Stimulated activated naive CD8-positive, alpha-beta T cell treated with anti-CD3 and anti-CD28 coated beads, Interleukin-15, amount 100 ng/mL, for 72 hours (primary cell): ENCODE measurements at places on chromosomes 4 and X.

DNA sequence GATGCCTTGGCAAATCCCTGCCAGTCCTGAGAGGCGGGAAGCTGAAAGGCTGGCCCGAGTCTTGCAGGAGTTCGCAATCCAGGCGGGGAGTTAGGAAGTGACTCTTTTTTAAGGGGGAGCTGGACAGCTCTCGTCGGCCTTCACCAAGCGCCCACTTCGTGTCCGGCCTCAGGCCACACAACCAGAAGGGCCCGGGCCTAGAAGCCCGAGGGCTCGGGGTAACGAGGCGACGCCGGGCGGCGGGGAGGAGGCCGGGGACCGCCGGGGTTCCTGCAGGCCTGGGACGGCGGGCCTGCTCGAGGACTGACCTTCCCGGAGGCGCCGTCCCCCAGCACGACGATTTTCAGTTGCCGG, 395 bp downstream of the RAB28 start:
- DNase-seq = no peak

- DNase-seq = no peak
These were observed 113.5 kb upstream of the FAM9A start for GRCh38 chrX:8914681-8915080.

DNA sequence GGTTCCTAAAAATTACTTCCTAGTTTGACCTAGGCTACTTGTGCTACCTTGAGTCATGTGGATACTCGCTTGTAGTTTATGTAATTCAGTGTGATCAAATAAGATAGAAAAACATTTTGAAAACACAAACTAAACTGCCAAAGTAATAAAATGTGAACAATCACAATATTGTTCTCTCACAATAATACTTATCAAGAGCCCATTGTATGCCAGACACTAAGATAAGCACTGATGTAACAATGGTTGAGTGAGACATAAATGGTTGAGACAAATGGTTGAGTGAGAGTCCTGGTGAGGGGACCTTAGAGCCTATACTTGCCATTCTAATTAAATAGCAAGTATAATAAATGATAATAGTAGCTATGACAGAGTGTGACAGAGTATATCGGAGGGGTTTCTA, 41.7 kb downstream of the RFC1 start:
- no peak for DNase-seq

DNA sequence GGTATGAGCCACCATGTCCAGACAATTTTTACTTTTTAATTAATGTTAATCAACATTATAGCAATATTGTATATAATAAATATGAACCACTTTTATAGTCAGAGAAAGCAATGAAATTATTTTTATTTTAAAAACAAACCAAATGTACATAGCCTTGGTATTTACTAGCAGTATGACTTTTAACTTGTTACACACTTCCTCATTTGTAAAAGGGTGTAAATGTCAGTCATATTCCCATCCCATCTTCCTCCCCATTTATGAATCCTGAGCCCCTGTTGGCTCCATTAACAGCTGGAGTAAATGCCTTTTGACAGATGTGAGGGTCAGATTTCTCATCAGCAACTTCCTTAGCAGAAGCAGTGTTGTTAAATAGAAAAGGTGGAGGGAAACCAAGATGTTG, 179.6 kb upstream of the SPRY1 start:
- DNase-seq = no peak

- peak; percentile 8 for DNase-seq
These were observed 28.1 kb downstream of the SLC25A43 start for GRCh38 chrX:119427024-119427794.

DNA sequence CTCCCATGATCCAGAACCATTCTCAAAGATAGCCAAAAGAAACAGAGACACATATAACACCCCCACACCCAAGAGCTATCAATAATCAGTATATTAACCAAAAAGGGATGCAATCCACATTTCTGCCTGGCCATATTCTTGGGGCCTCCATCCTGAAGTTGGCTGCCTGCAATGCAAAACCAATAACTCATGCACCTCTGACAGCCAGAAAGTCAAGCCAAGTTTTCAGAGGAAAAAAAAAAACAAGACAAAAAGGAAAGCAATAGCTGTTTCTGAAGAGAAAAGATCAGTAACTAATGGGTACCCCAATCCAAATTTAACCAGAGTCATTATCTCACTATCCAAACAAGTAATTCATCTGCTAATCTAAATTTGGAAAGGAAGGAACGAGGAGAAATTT, 7.3 kb upstream of the PRDM5 start:
- DNase-seq = no peak

- no peak for DNase-seq
These were observed 109.6 kb upstream of the KIT start for GRCh38 chr4:54548098-54548620.

DNA sequence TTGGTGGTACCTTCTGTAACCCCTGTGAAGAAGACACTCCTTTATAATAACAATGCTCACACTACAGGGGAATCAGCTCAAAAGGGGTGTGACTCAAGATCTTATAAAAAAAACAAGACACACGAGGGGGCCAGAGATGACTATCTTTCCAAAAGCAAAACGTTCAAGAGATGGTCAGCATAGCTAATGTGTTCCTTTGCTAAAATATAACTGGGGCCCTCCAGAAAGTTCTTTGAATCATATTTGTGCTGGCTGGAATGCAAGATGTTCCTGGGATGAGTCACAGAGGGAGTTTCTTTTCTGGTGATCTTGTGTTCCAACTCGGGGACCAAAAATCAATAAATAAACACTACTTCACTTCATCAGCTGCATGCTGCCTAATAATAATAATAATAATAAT, 46.5 kb downstream of the RAI2 start:
- DNase-seq = no peak

- DNase-seq = no peak
These were observed 356.0 kb downstream of the ADAM29 start for GRCh38 chr4:175273995-175274753.

DNA sequence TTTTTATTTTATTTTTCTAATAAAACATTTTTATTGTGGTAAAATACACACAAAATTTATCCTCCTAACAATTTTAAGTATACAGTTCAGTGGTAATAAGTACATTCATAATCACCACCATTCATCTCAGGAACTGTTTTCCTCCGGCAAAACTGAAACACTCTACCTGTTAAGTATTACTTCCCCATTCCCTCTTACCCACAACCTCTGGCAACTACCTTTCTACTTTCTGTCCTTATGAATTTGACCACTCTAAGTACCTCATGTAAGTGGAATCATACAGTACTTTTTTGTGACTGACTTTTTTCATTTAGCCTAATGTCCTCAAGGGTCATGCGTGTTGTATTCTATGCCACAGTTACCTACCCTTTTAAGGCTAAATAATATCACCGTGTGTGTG, 21.1 kb upstream of the HSFX4 start:
- DNase-seq = no peak

DNA sequence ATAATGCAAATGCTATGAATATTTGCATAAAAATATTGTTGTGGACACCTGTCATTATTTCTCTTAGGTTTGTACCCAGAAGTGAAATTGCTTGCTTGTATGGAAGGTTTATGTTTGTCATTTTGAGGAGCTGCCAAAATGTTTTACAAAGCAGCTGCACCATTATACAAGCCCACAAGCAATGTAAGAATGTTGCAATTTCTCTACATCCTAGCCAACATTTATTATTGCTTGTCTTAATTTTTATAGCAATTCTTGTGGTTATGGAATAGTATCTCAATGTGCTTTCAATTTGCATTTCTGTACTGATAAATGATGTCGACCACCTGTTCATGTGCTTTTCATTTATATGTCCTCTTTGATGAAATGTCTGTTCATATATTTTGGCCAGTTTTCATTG, 18.7 kb upstream of the RBMX start:
- DNase-seq = no peak

DNA sequence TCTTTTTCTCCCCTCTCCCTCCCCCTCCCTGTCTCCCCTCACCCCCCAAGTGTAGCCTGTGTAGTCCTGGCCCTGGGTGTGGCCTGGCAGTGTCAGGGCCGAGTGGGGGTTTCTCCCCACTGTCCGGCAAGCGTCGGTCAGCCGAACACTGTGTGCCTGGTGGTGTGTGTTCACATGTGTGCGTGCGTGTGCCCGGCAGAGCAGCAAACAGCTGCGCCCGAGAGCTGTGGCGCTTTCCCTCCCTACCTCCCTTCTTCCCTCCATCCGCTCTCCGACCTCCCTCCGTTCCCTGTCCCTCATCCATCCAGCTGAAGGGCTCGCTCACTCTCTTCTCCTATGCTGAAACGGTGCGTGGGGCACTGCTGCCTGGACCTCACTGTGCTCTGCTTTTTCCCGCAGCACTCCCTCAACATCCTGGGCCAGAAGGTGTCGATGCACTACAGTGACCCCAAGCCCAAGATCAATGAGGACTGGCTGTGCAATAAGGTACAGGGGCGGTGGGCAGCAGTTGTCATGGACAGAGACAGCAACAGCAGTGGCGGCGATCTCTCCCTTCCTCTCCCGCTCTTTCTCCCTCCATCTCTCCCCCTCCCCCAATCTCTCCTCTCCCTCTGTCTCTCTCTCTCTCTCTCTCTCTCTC, 17.4 kb upstream of the UBA1 start:
- DNase-seq = no peak

DNA sequence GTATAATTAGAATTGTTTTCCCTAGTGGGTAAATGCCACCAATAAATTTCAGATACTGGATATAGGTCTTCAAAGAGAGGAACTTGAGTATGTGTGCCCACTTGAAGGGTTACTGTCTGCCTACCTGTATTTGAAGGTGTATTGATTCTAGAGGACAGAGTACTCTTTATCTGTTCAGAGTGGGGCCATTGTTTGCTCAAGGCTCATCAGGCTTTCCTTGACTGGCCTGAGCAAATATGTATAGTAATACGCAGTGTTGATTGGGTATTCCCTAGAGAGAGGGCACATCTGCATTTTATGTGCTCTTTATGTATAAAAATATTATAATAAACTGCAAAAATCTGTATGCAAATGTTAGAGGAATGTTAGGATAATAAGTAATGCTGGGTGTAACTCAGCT, 23.7 kb downstream of the RP2 start:
- DNase-seq = no peak

DNA sequence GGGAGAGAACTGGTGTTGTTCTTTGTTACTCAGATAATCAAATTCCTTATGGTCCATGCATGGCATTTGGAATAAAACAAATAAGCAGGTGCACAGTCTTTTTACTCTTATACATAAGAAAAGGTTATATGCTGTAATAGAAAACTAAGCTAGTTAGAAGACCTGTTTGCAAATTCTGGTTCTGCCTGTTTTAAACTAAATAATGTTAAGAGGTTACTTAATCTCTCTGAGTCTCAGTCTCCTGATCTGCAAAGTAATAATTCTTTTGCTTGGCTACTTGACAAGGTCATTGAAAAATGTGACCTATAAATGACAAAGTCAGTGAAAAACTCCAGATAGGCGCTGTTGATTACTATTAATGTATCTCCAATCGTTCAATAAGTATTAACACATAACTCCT, 42.5 kb upstream of the ANXA3 start:
- DNase-seq = no peak

GRCh38 chrX:110322603-110323002, 4.7 kb upstream of the AMMECR1 start:
- no peak for DNase-seq

- DNase-seq = peak; percentile 21
These were observed 168.9 kb downstream of the ZNF674 start for GRCh38 chrX:46376246-46376885.

GRCh38 chr4:117845270-117845669, 189.0 kb upstream of the NDST3 start:
- no peak for DNase-seq

DNA sequence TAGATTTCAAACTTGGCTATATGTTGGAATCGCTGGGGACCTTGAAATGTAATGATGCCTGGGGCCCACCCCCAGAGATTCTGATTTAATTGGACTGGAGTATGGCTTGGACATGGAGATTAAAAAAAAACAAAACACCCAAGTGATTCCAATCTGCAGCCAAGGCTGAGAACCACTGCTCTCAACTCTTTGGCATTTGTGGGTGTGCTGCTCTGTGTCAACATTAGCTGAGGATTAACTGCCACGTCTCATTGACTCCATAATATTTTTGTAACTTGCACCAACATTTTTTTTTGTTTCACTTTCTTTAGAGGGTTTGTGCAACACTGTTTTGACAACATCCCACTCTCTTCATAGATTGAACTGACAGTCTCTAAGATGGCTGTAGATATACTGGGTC, 41.1 kb upstream of the PDK3 start:
- DNase-seq = no peak

GRCh38 chr4:76634220-76634619, 199.2 kb downstream of the SHROOM3 start:
- no peak for DNase-seq
